Stimulated activated CD8-positive, alpha-beta memory T cell treated with anti-CD3 and anti-CD28 coated beads, Interleukin-4, amount 100 ng/mL, for 4 hours (primary cell): ENCODE measurements at places on chromosomes 6 and 20.

- peak; percentile 18 for DNase-seq
Observed at GRCh38 chr6:53647462-53648094, 18.0 kb downstream of the KLHL31 start.

GRCh38 chr6:56814802-56815201, 140.1 kb upstream of the BEND6 start:
- no peak for DNase-seq

DNA sequence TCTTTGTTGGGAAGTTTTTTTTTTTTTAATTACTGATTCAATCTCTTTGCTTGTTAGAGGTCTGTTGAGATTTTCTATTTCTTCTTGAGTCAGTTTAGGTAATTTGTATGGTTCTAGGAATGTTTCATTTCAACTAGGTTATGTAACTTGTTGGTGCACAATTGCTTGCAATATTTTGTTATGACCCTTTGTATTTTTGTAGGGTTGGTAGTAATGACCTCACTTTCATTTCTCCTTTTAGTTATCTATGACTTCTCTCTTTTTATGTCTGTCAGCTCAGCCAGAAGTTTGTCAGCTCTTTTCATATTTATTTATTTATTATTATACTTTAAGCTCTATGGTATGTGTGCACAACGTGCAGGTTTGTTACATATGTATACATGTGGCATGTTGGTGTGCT, 51.1 kb upstream of the SLC24A3 start:
- no peak for DNase-seq

- DNase-seq: no peak
Observed at GRCh38 chr6:107621229-107621937, 131.5 kb downstream of the SOBP start.

GRCh38 chr6:165678429-165678828, 15.4 kb upstream of the PDE10A start:
- no peak for DNase-seq

- no peak for DNase-seq
Observed at GRCh38 chr6:130907687-130908086, 80.5 kb downstream of the SMLR1 start.

DNA sequence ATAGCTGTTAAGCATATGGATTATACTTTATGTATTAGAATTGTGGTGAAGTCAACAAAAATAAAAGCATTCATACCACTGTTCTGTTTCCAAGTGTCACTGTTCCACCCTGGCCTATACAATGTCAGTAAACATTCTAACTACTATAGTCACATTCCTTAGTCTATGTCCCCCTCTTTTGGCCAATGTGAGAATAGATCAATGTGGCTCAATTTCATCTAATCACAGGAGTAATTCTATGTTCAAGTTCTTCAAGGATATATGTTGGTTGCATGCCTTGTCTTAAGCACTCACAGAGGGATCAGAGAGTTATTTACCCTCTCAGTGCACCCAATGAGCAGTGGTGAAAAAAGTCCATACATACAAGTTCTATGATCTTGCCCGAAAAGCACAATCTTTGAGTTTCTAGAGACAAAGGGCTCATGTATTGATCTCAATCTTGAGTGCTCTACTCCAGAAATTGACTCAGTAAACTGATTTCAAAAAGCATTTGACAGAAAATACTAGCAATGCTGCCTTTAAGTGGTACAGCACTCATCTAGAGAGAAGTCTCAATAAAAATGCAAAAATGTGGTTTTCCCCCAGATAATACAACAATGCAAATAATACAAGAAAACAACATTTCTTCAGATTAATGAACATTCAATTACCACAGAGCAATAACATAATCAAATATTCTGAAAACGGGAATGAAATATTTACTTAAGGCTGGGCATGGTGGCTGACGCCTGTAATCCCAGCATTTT, 16.5 kb downstream of the SMLR1 start:
- DNase-seq: no peak

DNA sequence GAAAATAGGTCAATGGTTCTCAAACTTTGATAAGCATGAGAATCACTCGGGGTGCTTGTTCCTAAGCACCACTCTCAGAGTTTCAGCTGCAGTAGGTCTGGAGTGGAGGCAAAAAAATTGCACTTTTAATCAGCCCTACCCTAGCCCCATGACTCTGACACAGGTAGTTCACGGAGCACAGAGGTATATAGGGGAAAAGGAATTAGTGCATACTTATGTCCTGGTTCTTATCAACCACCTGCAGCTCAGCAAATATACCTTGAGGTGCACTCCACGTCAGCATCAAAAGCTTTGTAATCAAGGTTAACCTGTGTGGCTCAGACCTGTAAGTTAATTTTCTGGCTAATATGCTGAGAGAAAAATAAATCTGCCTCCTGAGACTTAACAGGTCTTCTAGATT, 138.8 kb upstream of the HMGN3 start:
- no peak for DNase-seq

DNA sequence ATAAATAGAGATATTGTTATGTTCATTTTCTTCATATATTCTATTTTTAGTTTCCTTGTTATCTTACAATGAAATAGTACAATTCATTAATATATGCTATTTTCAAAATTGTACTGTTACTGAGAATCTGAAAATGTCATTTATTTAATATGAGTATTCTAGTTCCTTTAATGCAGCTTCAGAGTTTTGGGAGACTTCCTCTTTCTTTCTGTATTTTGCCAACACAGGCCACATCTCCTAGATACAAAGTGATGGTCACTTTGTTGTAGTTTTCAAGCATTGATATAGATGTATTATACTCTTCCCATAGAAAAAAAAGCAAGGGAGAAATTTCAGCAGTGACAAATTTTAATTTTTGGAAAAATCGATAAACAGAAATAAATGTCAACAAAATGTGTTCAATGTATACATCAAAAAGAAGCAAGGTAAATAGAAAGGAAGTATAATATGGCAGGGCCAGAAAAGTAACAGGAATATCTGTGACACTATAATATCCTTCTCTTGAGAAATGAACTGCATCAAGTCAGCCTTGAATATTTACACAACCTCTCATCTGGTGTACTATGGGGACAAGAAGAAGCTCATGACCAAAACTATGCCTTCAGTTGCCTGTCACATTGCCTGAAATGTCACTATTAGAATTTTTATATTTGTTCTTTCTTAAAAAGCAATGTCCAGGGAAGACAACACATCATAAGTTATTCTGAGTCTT, 396.0 kb downstream of the TBC1D32 start:
- DNase-seq: no peak

GRCh38 chr6:7171119-7171518, 63.4 kb downstream of the RREB1 start:
- no peak for DNase-seq

DNA sequence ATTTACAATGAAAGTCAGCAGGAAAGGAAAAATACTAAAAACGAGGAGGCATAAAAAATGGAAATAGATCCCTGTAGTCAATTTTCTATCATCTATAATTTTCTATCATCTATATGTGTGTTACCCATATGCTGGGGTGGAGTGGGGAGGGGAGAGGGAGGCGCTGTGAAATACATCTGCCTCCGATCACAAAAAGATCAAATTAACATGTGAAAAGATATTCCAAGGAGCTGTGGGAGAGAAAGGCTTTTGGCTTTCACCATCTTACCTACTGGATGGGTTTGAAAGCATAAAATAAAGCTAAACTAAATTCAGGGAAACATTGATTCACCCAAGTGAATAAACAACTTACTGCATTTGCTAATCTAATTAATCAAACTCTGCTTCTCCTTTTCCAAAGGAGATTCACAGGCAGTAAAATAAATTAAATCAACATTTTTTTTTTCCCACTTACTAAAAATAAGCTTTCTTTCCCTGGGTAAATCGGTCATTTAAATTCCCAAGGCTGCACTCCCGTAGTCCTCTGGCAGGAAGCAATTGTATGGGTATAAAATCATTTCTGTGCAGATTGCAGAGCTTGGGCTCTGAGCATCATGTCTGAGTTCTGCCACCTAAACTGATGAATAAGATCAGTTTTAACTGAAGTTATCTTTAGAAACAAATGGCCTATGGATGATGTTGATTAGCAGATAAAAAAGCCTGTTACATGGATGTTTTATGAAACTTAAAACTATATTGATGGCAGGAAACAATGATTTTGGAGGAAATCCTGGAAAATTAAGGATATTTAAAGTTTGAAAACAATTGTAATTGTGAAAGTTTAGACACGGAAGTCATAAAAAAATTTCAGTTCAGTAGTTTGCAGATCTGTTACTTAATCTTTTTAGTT, 147.9 kb downstream of the SOX4 start:
- no peak for DNase-seq

- DNase-seq: no peak
Observed at GRCh38 chr6:129771678-129772077, 61.7 kb upstream of the ARHGAP18 start.

DNA sequence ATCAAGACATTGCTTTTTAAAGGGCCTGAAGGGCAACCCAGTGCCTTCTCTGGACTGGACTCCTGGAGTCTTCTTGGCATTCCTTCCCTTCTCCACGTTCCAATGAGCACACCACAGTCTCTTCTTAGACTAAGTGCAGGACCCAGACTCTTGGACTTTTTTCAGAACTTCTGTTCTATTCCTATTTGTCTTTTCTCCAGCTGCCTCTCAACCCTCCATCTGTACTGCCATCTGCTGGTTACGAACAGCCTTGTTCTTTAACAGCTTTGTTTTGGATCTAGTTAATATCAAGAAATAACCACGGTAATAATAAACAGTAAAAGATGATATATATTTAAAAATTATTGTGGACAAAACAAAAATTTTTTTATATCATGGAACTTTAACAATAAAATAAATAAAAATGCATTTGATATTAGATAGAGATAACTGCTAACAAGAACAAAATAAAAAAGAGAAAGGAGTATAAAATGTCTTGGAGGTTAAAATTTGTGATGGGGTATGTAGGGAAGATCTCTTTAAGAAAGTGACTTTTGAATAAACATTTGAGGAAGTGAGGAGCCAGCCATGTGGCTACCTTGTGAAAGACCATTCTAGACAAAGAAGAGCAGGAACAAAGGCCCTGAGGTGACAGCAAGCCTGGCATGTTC, 105.1 kb upstream of the HCRTR2 start:
- DNase-seq: no peak

- DNase-seq: no peak
Observed at GRCh38 chr6:43855247-43855646, 85.2 kb downstream of the VEGFA start.

- DNase-seq: no peak
Observed at GRCh38 chr6:26185004-26185403, 97.8 kb downstream of the HFE start.

GRCh38 chr20:51347831-51348230, 194.7 kb downstream of the NFATC2 start:
- DNase-seq: no peak

GRCh38 chr6:56902641-56903464, 52.1 kb upstream of the BEND6 start:
- no peak for DNase-seq

DNA sequence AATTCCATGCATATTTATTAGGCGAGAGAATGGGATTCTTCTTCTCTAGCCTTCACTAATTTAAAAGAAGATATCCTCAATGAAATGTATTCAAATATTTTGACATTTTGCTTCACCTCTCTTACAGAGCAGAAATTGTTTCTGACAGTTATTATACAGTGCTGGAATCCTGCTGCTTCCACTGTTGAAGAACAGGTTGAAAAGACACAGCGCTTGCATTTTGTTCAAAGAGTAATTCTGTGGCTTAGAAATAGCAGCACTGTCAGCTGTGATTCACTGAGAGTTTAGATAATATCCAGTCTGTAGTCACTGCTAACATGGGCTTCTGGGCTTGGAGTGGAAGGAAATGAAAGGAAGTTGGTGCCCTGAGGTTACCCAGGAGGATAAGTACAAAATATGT, 117.1 kb upstream of the FBXL4 start:
- no peak for DNase-seq

GRCh38 chr20:32112841-32113240, 3.3 kb downstream of the TM9SF4 start:
- no peak for DNase-seq

GRCh38 chr20:63744574-63745423, 5.2 kb downstream of the SLC2A4RG start:
- no peak for DNase-seq

GRCh38 chr6:13406781-13407180, 78.4 kb upstream of the TBC1D7 start:
- no peak for DNase-seq

GRCh38 chr6:135096403-135097130, 41.9 kb upstream of the HBS1L start:
- DNase-seq: no peak

DNA sequence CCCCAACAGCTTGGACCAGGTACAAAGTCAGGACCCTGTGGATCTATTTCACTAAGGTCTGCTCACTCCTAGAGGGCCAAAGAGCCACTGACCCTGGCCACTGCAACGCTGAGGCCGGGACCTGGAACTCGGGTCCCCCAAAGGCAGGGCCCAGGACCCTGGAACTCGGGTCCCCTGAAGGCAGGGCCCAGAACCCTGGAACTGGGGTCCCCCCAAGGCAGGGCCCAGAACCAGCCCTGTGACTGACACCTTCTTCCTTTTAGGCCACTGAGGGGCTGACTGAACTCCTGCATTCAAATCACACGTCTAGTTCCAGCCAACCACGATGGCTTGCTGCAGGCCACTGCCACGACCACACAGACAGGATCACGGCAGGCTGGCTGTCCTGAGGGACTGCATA, 9.4 kb downstream of the TCFL5 start:
- no peak for DNase-seq

- DNase-seq: no peak
Observed at GRCh38 chr20:44714701-44715498, at the start of gene CCN5. CCN5 (plus strand) TSS chr20:44715369; CDS start chr20:44715391, 22 bp downstream.

GRCh38 chr6:3159805-3160781, 2.7 kb upstream of the TUBB2A start:
- peak; percentile 51 for DNase-seq

DNA sequence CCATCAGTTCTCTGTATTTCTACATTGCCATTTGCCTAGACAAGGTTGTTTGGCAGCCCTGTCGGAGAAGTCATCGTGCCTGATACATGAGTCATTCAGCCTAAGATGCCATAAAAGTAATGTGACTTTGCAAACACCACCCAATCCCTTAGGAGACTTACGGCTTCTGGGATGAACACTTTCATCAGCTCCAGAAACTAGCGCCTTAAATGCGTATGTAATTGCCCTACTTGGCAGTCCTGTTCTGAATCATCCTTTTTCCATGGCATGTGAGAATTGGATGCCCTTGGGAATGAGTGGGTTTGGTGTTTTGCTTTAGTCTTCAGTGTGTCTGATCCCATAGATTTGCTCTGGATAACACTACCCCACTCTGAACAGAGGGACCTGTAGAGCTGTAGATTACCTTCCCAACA, 158.5 kb downstream of the SASH1 start:
- no peak for DNase-seq

DNA sequence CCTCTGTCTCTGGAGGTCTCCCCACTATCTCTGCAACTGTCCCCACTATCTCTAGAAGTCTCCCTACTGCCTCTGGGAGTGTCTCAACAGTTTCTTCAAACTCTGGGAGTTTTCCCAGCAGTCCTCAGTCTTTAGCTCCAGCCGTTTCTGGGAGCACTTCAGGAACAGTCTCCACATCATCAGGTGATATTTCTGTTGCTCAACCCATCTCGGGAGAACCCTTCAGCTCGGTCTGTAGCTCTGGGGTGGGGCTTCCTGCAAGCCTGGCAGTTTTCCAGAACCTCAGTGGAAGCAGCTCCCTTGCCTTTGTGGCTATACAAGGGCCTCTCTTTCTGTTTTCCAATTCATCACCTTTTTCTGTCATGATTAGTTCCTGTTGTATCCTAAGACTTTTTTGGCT, 3.0 kb upstream of the SFTA2 start:
- no peak for DNase-seq
